ENCODE measurements at places on chromosomes 5 and 9.

- DNase-seq = no peak
Observed at GRCh38 chr5:129768735-129769134, 20.8 kb downstream of the MINAR2 start.

DNA sequence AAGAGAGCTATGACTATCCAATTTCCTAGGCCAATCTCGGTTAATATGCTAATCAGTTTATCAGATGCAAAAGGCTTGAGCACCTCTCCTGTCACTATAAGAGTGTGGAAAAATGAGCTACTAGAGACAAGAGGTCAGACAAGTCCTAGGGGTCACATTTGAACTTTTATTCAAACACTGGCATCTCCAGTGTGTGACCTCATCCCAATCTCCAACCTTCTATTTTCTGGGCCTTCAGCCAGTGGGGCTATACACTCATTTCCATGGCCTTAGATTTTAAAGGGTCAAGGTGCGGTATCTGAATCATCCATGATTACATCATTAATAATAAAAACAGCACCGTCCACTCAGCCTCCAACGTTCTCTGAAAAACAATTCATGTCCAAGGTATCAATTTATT lies 139.6 kb upstream of the LRRTM2 start:
- no peak for DNase-seq

- no peak for DNase-seq
Observed at GRCh38 chr5:78621291-78621738, 27.3 kb downstream of the LHFPL2 start.

GRCh38 chr9:4496497-4496896 lies 6.2 kb downstream of the SLC1A1 start:
- DNase-seq = no peak

DNA sequence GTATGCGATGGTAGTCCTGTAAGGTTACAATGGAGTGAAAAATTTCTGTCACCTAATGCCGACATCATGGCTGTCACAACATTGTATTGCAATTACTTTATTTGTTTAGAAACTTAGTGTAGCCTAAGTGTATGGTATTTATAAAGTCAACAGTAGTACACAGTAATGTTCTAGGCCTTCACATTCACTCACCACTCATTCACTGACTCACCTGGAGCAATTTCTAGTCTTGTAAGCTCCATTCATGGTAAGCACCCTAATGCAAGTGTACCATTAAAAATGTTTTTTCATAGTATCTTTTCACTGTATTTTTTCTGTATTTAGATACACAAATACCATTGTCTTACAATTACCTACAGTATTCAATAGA lies 58.5 kb downstream of the ATP10B start:
- no peak for DNase-seq

- no peak for DNase-seq
Observed at GRCh38 chr9:35791297-35791921, at the start of gene NPR2. NPR2 (plus strand) TSS chr9:35791591; CDS start chr9:35792409, 818 bp downstream.

DNA sequence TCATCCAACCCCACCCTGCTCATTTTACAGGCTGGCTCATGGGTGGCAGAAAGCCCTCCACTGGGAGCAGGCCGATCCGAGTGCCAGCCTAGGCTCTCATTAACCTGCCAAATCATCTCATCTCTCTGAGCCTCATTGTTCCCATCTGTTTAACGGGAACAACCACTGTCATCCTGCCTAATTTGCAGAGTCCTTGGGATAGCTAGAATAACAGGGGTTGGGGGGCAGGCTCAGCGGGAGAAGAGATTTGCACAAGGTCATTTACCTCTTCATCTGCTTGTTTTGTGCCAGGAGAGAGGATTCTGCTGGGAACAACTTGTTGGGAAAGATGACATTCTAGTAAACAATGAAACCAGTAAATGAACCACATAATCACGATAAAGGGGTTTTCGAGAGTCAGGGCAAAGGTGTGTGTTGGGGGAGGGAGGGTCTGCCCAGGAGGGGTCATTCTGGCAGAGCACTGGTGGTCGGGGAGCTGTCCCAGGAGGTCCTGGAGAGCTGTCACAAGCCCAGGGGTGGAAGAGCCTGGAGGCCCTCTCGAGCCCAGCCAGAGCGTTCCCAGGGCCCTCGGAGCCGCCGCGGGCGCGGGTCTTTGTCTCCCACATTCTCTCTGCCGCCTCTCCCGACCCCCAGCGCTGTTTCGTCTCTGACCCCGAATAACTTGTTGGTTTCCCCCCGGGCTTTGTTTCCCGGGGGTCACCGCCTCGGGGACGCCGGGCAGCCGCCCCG lies 22.8 kb upstream of the NDST1 start:
- DNase-seq = no peak

GRCh38 chr9:16347886-16348285 lies 522.6 kb downstream of the BNC2 start:
- DNase-seq = no peak

GRCh38 chr5:169797577-169797976 lies 160.5 kb downstream of the DOCK2 start:
- no peak for DNase-seq

GRCh38 chr5:141705469-141705868 lies 23.4 kb upstream of the ARAP3 start:
- DNase-seq = no peak

GRCh38 chr9:76135902-76136301 lies 245.4 kb downstream of the PCSK5 start:
- DNase-seq = no peak

DNA sequence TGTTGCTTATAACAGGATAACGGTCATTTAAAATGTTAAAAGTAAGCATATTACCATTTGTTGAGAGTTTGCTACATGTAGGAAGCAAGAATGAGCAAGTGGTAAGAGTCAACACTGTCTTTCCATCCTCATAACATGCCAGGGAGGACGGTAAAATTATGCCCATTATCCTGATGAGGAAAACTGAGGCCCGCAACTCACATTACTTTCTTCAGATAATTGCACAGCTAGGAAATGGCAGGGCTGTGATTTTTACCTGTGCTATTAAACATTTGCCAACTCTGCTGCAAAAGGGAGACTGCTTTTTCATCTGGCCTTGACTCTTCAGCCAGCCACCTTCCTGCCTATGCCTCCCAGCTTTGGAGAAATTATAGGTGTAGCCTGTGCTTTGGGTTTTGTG lies 79.8 kb upstream of the BOD1 start:
- DNase-seq = no peak

GRCh38 chr5:137036640-137037039 lies 462.5 kb downstream of the SPOCK1 start:
- no peak for DNase-seq

Measured in muscle of arm (tissue), 14 donors.